ENCODE measurements at places on chromosomes 7 and 10. TPM values are rescaled to one million over a fixed set of nuclear protein-coding genes. Genes with fewer than 3 reads are reported as not detected.

The PLCE1 gene
- 14.1 TPM for total RNA-seq

The VAX1 gene
- total RNA-seq: not detected

The TMEM254 gene
- total RNA-seq: 3.6 TPM

GRCh38 chr7:6385110-6385781 lies 62.5 kb downstream of the DAGLB start:
- no peak for DNase-seq

- DNase-seq: no peak
Measured at GRCh38 chr7:23100697-23101096, 4.9 kb upstream of the KLHL7 start.

GRCh38 chr10:71739358-71739900 lies 19.9 kb upstream of the C10orf105 start:
- no peak for DNase-seq

All from uterus (tissue), 4 donors.